ENCODE measurements at places on chromosomes 7 and 10.

DNA sequence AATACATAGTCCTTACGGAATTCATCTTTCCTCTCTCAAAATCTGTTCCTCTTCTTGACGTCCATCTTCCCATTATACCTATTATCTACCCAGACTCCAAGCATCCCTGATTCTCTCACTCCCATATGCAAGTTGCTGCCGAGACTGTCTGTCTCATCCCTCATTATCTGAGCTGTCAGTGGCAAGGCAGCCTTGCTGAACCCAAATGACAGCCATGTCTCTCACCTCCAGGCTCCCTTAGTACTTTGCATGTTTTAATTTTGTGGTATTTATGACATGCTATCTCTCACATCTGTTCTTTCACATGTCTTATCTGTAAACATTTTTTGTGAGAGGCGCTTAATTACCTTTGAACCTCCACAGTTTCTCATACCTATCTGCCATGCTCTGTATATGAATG lies 54.4 kb upstream of the IFRD1 start:
- DNase-seq = no peak

- DNase-seq = no peak
Observed at GRCh38 chr7:16592395-16592794, 53.2 kb downstream of the ANKMY2 start.

GRCh38 chr7:30062587-30062986 lies 34.4 kb downstream of the PLEKHA8 start:
- no peak for DNase-seq

DNA sequence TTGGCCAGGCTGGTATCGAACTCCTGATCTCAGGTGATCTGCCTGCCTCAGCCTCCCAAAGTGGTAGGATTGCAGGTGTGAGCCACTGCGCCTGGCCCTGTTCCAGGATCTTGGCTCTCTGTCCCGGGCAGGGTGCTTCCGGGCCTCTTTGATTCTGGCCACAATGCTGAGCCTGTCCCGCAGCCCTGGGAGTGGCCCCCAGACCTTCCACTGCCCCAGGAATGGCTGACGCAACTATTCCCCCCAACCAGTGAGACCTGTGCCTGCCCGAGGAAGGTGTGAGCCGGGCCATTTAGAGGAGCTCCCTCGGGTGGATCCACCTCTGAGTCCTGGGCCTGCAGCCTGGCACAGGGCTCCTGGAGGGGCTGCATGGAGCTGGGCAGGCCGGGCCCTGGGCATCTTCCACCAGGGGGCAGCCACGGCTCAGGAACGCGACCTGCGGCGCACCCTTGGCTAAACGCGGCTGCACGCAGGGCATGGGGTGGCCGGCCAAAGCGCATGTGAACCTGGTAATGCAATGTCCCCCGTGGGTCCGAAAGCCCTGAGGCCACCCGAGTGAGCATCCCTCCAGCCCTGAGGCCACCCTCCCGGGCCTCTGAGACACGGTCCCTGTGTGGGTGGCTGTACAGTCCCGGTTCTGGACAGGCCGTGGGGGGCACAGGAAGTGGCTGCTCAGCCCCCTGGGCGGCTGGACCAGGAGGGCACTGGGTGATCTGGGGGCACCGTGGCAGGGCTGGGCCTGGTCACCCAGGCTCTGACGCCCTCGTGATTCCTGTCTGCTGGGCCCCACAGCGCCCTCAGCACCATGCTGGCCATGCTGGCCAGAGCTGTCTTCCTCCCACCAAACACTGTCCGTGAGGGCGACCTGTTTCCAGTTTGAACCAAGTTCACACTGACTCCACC lies 24.8 kb downstream of the GRIFIN start:
- DNase-seq = peak; percentile 64

DNA sequence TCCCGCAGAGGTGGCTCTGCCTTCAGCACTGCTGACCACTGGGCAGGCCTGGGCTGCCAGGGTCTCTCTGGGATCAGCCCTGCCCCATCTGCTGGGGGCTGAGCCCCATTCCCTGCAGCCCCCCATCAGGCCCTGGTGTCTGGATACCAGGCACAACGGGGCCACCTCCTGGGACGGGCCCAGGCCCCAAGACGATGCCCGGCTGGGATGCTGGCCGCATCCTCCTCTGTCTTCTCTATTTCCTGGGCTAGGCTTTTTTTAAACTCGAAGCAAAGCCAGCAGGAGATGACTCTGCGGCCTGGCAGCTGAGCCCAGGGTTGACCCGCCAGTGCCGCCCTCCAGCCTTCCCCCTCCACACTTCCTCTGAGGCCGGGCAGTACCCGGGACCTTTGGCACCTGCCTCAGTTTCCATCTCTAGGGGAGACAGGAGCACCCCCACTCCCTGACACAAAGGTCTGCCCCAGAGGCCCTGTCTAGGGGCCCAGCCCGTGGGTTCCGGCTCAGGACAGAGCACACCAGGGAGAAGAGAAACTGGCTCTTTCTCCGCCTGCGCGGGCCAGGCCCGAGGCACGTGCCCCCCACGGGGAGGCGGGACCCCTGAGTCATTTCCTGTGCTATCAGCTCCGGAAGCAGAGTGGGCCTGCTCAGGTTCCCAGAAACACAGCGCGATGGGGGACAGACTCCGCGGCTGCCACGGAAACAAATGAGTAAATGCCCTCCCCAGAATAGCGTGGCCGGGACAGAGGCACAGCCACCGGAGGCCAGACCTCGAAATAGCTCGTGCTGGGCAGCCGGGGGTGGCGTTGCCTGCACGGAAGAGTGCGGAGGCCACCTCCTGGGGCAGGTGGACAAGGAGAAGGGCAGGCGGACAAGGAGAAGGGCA lies 84.6 kb upstream of the PDGFA start:
- DNase-seq = peak; percentile 96

- no peak for DNase-seq
Observed at GRCh38 chr7:3486841-3487240, 185.8 kb downstream of the SDK1 start.

DNA sequence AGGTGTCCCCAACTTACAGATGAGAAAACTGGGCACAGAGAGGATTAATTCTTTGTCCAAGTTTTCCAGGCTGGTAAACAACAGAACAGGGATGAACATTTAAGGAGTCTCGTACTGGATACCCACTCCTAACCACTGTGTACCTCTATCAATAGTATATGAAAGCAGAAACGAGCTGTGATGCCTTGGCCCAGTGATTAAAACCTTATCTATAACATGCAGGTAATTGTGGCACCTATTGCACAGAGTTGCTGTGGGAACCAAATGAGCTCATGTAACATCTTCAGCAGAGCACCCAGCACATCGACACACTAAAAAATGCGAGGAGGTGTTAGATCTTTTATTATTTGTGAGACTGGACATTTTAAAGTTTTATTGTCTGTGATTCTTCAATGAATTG lies 1.6 kb downstream of the TMEM273 start:
- DNase-seq = no peak

DNA sequence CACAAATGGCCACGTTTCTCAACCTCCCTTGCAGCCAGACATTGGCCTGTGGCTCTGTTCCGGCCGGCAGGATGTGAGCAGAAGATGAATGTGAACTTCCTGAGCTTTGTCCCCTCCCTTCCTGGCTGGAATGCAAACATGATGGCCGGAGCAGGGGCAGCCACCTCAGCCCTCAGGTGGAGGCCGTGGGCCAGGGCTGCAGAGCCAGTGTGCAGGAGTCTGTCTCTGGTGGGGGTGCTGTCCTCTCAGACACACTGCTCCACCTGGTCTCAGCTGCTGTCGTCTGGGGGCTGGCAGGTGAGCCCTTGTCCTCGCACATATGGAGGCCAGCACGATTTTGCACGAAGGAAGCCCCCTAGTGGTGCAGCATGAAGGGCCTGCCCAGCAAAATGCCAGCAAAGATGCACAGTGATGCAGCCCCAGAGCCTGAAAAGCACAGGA lies 25.3 kb upstream of the PWWP2B start:
- DNase-seq = no peak

GRCh38 chr10:71964098-71964742 lies at the start of gene CHST3:
CHST3 (plus strand) TSS chr10:71964395; CDS start chr10:72005843, 41,448 bp downstream.
- DNase-seq = no peak

GRCh38 chr7:19552576-19552975 lies 156.3 kb downstream of the POLR1F start:
- DNase-seq = no peak

DNA sequence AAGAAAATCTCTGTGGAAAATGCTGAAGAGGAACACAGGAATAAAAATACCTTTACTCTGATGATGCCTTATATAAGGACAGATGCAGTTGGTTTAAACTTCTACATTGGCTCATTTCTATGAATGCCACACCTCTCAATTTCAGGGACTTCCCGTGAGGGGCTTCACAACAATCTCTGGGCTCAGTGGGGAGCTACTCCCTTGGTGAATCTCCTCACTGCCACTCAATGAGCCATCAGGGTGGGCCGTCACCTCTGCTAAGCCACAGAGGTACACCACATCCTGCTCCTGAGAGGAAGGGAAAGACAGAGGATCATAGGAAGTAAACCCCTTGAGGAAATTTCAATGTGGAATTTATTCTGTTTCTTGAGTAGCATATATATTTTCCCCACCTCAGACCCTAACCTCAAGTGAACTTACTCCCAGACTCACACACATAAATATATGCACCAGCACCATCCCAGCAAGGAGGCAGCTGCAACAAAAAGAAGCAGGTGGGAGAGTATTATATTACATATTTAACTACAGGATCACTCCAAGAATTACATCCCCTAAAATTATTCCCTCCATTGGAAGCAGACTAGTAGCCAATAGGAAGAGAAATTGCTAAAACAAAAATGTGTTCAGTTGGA lies 63.3 kb upstream of the PRSS1 start:
- DNase-seq = no peak

- DNase-seq = no peak
Observed at GRCh38 chr10:116418389-116418788, 9.3 kb upstream of the PNLIPRP3 start.

DNA sequence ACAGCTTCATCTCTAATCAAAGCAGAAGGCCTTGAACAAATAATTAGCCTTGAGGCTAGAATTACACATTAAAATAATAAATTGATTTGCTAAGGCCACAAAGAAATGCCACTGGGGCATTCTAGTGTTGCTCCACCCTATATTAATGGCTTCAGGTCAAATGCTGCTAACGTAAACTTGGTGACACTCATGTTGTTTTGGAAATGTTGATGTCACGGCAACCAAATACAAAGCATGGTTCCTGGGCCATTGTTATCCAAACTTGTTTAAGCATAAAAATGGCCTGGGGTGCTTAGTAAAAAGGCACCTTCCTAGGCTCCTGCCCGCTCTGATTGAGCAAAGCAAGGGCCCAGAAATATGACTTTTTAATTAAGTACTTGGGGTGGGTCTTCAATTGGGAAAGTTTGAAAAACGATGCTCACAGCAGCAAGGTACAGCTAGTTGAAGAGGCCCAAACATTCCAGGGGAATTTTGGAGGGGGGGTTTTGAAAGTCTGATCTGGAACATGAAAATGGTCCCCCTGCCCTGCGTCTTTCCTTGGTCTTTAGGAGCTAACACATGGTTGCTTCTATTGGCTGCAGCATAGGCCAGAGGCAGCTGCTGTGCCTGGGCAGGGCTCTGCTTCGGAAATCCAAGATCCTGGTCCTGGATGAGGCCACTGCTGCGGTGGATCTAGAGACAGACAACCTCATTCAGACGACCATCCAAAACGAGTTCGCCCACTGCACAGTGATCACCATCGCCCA lies 67.8 kb downstream of the ABCC2 start:
- no peak for DNase-seq

- no peak for DNase-seq
Observed at GRCh38 chr7:130505753-130506152, 13.9 kb downstream of the MEST start.

DNA sequence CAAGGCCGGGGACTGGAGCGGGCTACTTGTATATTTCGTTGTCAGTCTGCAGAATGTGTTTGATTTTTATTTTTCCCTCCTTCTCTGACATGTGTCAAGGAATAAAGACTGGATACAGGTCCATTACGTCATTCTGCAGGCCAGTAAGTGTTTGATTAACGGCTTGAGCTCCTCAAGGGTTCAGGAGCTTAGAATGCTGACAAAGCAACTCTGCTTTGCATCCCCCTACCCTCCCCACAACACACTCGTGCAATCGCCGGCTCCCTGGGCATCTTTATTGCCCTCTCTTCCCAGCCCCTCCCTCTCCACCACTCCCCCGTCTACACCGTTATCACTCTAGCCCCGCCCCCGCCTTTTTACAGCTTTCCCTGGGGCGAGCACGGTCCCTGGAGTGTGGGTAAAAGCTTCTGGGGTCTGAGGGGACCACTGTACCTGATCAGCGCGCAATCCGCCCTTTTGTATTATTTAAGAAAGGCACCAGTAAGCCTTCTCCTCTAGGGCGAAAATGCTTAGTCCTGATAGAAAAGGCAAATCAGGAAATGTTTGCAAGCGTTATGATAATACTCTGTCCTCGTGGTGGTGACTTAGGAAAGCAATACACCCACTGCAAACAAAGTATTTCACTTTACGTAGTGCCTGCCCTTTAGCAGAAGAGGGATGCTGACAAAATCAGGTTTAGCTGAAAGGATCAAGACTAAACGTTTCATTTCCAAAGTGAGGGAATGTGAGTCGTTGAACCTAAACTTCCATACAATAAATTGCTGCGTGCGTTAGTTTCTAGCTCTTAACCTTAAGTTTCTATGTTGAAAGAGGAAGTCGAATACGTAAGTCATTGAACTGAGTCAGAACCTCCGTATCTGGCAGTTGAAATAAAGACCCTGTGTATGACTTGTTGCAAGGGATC lies 1.4 kb upstream of the CREB5 start:
- no peak for DNase-seq

- peak; percentile 20 for DNase-seq
Observed at GRCh38 chr7:45088821-45089340, at the start of gene NACAD. NACAD (minus strand) TSS chr7:45088969; CDS start chr7:45088894, 75 bp downstream.
